HAP-1 (cell line): ENCODE measurements at places on chromosomes 12 and 14.

DNA sequence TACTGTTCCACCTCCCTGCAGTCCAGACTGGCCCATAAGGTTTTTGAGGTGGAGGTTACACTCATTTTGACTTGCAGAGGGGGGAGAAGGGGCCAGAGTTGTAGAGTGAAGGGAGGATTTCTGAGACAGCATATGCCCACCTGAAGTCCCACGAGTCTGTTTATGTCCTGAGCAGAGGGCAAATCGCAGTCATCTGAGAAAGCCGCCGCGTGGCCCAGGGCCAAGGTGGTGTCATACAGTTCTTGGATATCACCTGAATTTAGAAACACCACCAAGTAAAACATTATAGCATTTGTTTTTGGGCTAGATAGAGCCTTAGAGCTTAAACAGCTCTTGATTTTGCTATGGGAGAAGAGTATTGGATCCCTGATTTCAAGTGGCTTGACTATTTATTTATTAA lies 30.9 kb downstream of the TDG start:
- no peak for DNase-seq

DNA sequence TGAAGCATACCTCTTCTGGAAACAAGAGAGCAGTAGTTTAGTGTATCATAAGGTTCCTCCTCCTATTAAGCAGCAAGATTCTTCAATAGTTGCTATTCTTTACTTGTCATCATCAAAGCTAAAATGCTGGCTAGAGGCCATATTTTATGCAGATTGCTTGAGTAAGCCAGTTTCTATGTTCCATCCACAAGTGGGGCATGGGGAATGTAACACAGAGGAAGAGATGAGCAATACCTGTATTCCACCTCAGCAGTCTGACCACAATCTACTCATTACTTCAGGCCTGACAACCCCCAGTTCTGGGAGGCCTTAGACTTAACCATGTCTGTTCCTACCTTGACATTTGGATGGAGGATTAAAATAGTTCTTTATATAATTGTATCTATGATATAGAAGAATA lies 423.6 kb downstream of the BTG1 start:
- no peak for DNase-seq

DNA sequence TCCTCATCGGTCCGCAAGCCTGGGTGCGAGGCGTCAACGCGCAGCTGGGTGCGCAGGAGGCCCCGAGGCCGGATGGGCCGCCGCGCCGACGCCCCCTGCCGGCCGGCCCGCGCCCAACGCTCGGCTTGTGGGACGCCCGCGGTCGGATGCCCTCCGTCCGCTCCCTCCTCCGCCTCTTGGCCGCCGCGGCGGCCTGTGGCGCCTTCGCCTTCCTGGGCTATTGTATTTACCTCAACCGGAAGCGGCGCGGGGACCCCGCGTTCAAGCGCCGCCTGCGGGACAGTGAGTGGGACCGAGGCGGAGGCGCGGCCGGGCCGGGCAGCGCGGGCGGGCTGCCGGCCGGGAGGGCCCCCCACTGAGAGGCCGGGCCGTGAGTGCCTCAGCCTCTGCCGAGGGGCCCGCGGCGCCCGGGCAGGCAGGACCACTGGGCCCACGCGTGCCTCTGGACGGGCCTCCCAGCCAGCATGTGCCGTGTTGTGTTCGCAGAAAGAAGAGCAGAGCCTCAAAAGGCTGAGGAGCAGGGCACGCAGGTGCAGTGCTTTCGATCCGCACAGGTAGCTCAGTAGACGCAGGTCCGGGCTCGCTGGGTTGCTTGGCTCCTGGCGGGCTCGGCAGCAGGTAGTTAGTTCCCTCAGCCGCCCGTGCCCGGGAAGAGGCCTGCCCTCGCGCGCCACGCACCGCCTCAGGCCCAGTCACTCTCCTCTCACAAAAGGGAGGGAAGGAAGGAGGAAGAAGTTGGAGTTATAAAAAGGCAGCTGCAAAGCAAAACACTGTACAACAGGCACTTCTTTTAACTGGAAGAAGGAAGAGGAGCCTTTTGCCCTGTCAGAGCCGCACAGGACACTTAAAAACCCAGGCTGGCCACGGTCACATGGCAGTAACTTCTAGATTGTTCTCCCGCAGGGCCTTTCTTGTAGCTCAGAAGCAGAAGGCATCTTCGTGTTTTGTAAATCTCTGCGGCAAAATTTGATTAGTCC lies at the start of gene TOMM20L:
TOMM20L (plus strand) TSS at position 119 of the 977 bp plus-strand sequence; CDS start at position 147, 28 bp downstream.
- DNase-seq, result peak; percentile 84

DNA sequence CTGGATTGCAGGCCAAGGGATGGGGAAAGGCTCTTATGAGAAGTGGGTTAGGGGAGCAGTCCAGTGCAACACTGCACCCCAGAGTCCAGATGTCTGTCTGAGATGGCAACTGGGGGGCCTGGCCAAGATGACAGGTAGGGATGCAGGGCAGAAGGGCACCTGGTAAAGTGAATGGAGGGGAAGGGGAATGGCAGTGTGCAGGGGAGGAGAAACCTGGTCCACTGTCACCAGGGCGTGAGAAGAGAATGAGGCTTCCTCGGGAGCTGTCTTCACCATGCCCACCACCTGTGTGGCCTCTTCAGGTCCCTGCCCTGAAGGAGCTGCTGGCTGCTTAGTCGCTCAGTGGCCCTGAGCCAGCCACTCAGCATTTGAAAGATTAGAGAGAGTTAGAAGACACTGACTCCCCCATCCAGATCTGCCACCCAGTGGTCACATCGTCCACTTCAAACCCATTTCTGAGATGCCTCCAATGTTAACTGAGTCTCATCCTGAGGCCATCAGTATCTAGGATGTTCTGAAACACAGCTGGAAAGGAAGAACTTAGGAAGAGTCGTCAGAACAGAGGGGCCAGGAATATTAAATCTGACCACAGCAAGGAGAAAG lies 57.3 kb downstream of the PLEKHG3 start:
- no peak for DNase-seq

DNA sequence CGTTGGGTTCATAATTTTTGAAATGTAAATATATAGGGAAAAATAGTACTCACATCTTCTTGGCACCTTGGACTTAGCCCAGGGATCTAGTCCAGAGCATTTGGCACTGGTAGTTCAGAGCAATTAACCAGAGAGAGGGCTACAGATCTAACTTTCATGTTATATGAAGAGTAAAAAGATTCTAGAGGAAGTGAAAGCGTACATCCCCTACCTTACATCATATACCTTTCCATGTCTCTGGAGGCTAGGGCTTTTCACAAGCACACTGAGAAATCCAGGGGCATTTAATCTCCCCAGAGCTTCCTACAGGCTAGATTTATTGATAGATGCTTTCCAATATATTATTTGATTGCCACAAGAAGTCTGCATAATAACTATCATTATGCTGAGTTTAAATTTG lies 687.5 kb upstream of the FBXO33 start:
- DNase-seq, result no peak

- DNase-seq, result no peak
These were observed 849.8 kb downstream of the TMTC2 start for GRCh38 chr12:83536496-83536895.

- DNase-seq, result no peak
These were observed 133.5 kb downstream of the BICD1 start for GRCh38 chr12:32240162-32240561.

DNA sequence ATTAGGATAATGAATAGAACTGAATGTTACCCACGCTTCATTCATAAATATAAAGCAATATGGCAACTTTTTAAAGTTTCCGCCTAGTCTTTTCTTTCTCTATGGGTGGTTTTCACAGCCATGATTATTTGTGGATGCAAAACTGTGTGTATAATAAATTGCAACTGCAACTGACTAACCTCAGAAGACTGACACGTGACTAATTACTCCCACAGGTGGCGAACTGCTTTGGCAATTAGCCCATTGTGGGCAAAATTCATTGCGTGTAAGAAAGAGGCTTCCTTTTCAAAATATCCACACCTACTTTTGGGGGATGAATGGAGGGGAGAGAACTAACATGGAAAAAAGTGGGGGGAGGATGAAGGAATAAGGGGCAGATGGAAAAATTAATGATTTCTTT lies 79.0 kb downstream of the SLC25A21 start:
- DNase-seq, result no peak

DNA sequence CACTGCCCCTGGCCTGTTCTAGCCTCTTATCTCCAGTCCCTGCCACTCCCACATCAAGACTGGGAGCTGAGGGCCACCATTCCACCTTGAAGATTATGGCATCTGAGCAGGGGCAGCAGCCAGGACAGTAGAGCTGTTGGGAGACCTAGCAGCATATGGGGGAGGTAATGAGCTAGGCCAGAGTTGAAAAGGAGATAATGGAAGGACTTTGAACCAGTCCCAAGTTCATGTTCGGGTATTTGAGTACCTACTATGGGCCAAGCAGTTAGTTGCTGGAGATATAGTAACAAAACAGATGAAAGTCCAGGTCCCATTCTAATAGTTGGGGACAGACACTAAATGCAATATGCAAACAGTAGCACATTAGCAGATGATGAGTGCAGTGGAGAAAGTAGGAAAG lies 151.5 kb downstream of the PLXNC1 start:
- no peak for DNase-seq

- no peak for DNase-seq
These were observed 8.5 kb upstream of the CDCA4 start for GRCh38 chr14:105029402-105029801.

DNA sequence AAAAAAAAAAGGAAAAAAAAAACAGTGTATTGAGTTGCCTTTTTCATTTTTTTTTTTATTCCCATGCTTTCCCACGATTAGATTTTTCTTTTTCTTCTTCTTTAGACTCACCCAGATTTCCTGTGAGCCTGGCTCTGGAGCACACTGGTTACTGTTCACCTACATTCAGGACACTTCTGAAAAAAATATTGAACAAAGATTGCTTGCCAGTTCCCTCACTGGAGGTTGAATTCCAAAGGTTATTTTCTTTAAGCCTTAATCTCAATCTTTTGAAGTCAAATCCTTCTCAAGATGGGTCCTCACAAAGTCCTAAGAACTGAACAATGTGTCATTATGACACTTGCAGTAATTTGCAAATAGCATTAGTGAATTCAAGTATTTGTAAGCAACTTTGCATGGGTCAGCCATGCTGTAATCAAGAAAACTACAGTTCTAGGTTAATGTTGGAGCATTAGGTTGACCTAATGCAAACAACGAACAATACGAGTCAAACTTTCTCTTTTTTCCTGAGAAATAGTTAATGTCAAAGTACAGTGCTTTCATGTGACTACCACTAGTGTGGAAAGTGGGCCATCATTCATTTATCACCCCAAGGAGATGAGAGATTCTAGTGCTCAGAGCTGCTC lies 49.2 kb upstream of the DUSP6 start:
- DNase-seq, result no peak
